Cerebellar nuclear complex (tissue), 1 donor: ENCODE measurements at places on chromosomes 2 and 18.

GRCh38 chr2:112949456-112949855 is 28.4 kb upstream of the IL36G start:
- DNase-seq = no peak

DNA sequence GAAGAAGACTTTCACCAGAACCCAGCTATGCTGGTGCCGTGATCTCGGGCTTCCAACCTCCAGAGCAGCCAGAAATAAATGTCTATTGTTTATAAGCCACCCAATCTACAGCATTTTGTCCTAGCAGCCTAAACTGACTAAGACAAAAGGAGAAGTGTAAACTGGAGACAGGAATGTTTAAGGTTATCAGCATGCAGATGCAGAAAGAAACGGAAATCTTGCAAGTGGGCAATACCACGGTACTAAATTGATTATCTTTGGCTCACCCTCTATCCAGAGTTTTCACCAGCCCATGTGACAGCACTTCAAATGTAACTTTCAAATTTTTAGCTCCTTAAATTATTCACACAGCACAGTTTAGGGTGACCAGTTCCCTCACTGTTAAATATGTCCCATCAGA is 5.7 kb upstream of the CAPN14 start:
- DNase-seq = no peak

DNA sequence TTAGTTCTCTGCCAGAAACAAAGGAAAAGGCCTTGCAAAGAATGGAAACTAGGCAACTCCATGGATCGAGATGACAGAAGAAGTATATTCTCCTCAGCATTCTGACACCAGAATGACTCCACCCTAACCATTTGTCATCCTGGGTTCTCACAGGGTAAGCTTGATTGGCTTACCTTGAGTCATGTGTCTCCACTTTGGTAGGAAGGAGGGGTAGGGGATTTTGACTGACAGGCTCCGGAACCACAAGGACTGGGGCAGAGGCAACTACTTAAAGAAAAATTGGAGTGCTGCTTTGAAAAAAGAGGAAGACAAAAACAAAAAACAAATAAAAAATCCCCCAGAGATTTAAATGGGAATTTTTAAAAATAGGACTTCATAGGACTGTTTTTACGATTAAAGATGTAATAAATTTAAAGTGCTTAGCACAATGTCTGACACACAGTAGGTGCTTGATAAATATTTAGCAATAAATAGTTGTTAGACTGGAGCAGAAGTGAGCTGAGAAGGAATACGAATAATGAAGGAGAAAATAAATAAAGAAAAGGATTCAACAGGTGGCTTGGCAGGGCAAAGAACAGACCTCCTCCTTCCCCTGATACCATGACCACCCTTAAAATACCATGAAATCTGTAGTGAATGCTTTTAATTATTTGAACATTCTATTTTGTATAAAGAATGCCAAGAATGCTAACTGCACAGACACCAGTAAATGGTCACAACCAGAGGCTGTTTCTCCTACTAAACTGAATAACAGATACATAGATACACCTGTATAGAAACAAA is 230.2 kb downstream of the CDCA7 start:
- DNase-seq = no peak

GRCh38 chr2:38720613-38721241 is 30.4 kb downstream of the SRSF7 start:
- peak; percentile 84 for DNase-seq

- no peak for DNase-seq
These were observed 318.9 kb upstream of the ACVR2A start for GRCh38 chr2:147525819-147526489.

DNA sequence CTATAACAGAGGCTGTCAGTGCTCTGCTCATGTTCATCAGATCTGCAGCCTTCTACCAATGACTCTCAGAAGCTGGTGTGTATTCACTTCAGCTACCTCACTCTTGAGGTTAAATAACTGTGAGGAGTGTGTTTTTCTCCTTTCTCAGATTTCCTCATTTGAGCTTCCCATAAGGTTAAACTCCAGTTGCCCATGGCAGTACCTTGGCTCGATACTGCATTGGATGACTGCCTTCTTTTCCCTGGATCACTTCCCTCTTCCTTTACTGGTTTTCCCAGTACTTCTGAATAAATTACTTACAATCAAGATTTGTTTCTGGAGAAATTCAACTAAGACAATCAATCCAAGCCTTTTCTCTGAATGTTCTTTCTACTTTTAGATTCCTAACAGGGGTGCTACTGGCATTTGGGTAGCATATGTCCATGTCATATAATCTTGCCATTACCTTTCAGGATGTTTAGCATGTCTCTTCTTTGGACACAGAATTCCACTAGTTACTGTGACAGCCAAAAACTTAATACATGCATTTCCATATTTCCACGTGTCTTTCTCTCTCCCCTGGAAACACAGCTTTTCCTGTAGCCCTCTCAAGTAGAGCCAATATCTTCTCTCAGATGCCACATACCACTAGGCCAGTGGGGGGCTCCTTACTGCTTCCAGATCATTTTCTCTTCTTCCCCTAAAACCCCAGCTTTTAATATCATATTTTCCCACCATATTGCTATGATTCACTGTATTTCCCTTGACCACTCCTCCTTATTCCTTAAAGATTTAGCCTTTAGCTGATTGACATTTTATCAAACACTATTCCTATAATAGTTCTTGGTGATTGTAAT is 15.0 kb upstream of the SPOPL start:
- no peak for DNase-seq

DNA sequence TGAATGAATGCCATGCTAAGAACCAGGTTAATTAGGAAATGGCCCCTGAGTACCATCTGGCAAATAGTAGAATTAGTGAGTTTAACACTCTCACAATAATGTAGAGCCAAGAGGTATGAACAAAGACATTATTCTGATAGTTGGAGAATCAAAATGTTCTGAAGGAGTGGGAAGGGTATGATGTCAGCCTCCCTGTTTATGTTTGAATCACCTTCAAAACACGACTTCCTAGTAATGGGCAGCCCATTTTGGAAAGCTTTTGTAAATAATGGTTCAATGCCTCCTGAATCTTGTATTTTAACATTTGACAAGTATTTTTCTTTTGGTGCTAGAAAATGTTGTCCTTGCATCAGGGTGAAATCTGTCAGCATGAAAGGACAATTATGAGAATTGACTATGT is 108.3 kb downstream of the DSEL start:
- no peak for DNase-seq

GRCh38 chr18:62435435-62436031 is 87.3 kb upstream of the ZCCHC2 start:
- DNase-seq = no peak

GRCh38 chr18:8686611-8687010 is 18.7 kb upstream of the MTCL1 start:
- no peak for DNase-seq
